ENCODE measurements at places on chromosomes 2 and 18.

DNA sequence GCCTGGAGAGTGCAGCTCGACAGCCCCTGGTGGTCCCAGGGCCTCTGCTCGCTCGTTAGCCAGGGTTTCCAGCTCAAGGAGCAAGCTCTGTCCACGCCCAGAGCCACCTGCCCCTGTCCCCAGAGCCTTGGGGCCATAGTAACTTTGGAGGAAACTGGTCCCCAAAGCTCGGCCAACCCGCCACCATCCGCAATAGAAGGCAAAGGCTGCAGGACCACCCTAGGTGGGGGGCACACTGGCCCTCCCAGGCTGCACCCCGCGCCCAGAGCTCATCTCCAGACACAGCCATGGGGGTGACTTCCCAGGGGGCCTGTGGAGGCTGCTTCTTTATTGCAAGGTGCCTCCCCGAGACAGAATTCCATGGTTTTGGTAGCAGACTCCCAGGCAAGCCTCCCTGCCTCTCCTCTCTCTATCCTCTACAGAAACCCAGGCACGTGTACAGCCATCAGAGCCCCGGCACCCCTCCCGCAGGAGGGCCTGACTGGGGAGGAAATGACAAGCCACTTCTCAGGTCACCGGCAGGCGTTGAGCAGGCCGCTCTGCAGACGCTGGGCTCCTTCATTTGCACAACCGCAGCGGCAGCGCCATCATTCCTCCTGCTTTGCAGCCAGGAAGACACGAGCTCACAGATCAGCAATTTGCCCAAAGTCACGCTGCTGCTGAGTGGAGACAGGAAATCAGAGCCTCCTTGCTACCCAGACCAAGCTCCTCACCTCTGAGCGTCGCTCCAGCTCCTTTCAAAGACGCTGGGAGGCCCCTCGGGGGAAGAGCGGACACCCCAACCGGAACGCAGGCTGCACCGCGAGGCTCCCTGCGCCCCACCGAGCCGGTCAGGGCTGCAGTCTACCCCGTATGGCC, 80.2 kb downstream of the NDUFA10 start:
- no peak for DNase-seq

GRCh38 chr18:45771587-45772480, 47.9 kb downstream of the SLC14A1 start:
- no peak for DNase-seq

GRCh38 chr2:231820786-231821303, 34.6 kb downstream of the COPS7B start:
- DNase-seq = no peak

DNA sequence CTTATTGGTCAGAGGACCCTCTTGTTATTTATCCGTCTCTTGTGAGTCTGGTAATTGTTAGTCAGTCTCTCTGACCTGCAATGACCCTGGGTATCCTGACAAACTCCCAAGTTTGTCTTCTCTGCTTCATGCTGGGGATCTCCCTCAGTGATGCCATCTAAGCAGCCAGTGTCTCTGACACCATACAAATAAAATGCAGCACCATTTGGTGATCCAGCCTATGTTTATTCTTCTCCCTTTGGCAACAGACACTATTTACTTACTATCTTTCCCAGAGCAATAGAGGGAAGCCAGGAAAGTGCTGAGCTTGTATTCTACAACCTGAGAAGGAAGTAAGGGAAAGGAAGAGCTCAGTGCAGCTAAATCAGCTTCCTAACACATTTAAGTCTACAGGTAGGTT, 15.9 kb downstream of the SERPINE2 start:
- no peak for DNase-seq

DNA sequence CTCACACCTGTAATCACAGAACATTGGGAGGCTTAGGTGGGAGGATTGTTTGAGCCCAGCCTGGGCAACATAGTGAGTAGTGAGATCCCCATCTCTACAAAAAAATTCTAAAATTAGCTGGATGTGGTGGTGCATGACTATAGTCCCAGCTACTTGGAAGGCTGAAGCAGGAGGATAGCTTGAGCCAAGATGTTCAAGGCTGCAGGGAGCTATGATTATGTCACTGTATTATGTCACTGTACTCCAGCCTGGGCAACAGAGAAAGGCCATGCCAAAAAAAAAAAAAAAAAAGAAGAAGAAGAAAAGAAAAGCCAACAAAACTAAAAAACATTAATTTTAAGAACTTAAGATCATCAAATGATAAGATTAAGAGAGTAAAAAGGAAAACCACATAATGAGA, 17.4 kb upstream of the NCOA1 start:
- DNase-seq = no peak

GRCh38 chr2:3302751-3303582, 74.7 kb downstream of the EIPR1 start:
- no peak for DNase-seq

GRCh38 chr2:148300544-148300943, 279.7 kb downstream of the MBD5 start:
- DNase-seq = no peak

- DNase-seq = no peak
These were observed 164.9 kb upstream of the SCN7A start for GRCh38 chr2:166658901-166659300.

- DNase-seq = no peak
These were observed 47.9 kb downstream of the LDLRAD4 start for GRCh38 chr18:13266218-13267100.

- DNase-seq = no peak
These were observed 13.4 kb downstream of the NOP58 start for GRCh38 chr2:202278944-202279343.

GRCh38 chr2:188142088-188142487, 149.6 kb upstream of the GULP1 start:
- DNase-seq = no peak

DNA sequence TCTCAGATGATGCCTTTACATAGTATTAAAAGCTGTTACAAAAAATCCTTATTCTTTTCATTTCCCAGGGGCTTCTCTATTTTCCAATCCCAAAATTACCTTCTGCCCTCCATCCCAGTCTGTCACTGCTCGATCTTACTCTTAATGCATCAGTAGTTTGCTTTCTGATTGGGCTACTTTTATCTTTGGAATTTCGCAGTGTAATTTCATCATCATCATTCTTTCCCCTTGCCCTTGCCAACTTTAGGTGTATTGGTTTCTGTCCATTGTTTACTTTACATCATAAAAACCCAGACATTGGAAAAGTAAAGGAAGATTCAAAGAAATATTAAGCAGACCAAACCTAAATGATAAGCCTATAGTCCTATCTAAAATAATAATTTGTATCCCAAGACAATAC, 457.2 kb downstream of the PIK3C3 start:
- DNase-seq = no peak

DNA sequence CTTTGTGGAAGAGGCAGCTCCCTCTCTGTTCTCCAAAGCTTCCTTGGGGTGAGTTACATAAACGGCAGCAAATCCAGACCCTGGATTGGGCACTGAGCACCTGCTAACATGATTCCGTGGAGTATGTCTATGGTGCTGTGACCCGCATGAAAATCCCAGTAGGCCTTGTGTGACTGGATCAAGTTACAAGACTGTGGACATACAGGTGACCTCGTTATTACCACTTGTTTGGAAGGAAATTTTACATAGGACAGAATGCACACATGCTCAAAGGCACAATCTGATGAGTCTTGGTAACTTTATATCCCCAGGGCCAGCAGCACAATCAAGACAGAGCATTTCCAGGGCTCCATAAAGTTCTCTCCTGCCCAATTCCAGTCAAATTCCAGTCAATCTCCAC, 120.2 kb upstream of the OTOS start:
- DNase-seq = no peak

GRCh38 chr2:60512641-60513040, 40.8 kb downstream of the BCL11A start:
- DNase-seq = no peak

- no peak for DNase-seq
These were observed 191.4 kb downstream of the RBM43 start for GRCh38 chr2:151070253-151070652.

Data from MM.1S (cell line).